ENCODE measurements at places on chromosomes 6 and 20.

- no peak for DNase-seq
These were observed 2.7 kb downstream of the PAQR8 start for GRCh38 chr6:52364480-52365166.

- no peak for DNase-seq
These were observed 250.0 kb downstream of the DLL1 start for GRCh38 chr6:170040906-170041305.

GRCh38 chr6:135071541-135071940 lies 16.9 kb upstream of the HBS1L start:
- no peak for DNase-seq

DNA sequence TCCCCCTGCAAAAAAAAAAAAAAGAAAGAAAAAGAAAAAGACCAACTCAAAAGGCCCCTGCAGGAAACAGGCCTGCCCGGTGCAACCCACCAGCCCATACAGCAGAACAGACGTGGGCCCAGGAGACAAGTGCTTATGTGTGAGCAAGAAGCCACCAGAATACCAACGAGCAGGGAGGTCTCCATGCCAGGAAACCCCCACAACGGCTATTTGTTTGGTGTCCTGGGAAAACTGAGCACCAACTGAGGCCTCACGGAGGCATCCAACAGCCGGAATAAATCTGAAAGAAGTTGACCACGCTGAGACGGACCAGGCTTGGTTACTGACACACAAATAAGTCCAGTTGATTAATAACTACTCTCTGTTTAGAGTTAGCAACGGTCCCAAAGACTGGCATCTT lies 29.7 kb downstream of the PTPRT start:
- no peak for DNase-seq

- no peak for DNase-seq
These were observed 205.7 kb downstream of the ANKRD60 start for GRCh38 chr20:58022711-58023110.

DNA sequence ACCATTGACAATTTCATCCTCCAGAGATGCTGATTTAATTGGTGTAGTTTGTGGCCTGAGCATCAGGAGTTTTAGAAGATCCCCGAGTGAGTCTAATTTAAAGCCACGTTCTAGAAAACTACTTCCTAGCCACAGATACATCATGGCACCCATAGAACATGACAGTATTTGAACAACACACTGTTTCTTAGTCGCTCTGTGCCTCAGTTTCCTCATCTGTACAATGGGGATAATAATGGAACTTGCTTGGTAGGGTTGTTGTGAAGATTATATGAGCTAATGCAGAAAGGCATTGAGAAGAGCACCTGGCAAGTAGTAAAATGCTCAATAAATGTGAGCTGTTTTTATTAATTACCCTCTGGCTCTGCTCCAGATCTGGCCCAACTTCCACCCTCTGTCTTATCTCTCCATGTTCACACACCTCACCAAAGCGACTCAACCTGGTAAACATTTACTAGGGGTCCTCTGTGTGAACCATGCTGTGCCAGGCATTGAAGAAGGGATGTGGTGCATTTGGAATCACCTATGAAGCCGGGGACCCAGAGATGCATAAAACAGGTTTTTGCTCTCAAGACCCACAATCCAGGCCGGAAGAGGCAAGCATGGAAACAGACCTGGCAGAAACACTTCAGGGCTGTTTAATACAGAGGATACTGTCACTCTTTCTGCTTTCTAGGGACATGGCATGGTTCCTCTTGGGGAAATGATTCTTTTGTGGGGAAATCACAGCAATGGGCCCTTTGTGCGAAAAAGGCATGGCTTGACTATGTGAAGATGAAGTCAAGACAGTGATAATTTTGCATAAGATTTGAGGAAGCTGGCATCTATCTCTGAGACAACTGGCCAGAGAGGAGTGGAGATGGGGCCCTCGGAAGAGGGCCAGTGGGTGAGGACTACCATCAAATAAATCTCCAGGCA lies 16.2 kb upstream of the MRPS18A start:
- DNase-seq, result no peak

Measured in hematopoietic multipotent progenitor cell treated with erythropoietin and hydrocortisone succinate and interleukin-3 and kit ligand, for 4 days (in vitro differentiated cells).